ENCODE measurements at places on chromosomes 13 and 19.

GRCh38 chr19:39997638-39998216 lies 867 bp downstream of the ZNF546 start:
- no peak for DNase-seq

DNA sequence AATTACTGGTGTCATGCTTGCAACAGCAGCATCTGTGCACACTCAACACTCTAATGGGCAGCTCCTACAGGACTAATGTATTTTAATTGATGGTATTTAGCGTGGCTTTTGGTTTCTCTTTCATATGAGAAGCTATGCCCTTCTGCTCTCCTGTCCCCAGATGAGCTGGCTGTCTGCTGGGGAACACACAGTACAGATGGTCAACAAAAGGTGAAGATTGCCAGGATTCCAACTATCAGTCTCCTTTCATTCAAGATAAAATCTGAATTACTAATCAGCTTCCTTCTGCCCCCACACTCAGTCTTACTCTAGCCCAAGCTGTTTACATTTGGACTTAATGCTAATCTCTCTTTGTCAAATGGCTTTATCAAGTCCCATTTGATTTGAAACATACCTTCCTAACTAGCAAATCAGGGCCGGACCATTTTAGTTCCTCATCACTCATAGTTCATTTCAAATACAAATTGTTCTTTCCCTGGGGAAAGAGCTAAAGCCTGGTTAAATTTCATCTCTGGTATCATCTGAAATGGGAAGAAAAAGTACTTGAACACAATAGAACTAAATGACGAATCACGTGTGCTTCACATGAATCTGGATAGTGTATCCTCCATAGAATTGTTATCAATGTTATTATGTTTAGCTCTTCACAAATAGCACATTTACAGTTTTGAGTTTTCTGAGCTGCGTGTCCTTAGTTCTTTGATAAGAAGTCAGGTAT lies 988.0 kb downstream of the PCDH17 start:
- DNase-seq, result no peak

GRCh38 chr19:18419699-18420460 lies 682 bp downstream of the SSBP4 start:
- DNase-seq, result peak; percentile 41

- DNase-seq, result no peak
Observed at GRCh38 chr19:50406829-50407228, 11.9 kb upstream of the SPIB start.

DNA sequence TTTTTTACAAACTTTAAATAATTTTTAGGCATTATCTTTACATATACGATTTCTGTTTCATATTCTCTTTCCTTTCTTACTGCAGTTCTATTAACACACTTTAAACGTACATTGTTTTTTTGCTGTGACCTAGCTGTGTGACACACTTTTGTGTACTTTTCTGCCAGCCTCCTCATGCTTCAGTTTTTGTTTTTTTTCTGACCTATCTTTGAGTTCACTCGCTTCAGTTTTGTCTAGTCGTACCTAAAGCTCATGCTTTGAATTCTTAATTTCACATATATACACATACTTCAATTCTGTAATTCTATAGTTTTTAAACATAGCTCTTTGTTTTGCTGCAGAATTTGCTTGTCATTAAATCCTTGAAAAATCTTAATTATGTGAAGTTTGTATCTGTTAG lies 150.4 kb downstream of the PDS5B start:
- DNase-seq, result no peak

DNA sequence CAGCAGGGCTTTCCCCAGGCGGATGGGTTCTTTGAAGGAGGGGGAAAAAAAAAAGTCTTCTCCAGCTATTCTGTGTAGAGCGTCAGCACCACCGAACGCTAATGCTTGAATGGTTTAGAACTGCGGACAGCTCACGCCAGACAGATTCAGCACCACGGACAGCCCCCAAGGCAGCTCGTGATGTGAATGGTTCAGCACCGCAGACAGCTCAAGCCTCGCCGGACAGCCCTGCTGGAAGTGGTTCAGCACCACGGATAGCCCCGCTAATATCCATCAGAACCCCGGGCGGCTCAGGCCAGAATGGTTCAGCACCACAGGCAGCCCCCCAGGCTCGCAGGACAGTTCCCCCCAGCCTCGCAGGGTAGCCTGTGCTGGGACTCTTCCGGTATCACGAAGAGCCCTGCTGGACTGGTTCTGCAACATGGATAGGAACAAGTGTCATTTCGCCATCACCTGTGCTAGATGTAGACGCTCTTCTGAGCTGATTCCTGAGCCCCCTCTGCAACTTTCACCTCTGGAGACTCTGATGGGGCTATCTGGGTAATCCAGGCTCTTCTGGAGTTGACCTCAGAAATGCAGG lies 4.9 kb upstream of the SMIM17 start:
- no peak for DNase-seq

- DNase-seq, result no peak
Observed at GRCh38 chr13:109741966-109742365, 44.4 kb downstream of the IRS2 start.

DNA sequence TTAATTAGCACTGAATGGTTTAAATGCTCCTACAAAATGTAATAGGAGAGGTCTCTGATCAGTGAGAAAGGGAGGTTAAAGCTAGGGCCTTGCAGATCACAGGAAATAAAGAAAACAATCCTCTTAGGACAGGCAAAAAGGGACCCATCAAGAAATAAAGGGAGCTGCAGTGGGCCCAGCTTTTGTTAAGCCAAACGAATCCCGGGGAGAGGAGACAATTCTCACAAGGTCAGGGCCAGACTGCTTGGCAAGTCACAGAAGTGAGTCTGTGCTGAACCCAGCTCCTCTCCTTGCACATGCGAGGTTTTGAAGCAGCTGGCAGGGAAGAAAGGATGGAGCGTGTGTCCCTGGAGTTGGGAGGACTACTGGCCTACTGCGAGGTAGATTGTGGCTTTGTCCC lies 285.8 kb downstream of the COG6 start:
- no peak for DNase-seq

- no peak for DNase-seq
Observed at GRCh38 chr19:15373644-15374043, 5.9 kb downstream of the AKAP8 start.

DNA sequence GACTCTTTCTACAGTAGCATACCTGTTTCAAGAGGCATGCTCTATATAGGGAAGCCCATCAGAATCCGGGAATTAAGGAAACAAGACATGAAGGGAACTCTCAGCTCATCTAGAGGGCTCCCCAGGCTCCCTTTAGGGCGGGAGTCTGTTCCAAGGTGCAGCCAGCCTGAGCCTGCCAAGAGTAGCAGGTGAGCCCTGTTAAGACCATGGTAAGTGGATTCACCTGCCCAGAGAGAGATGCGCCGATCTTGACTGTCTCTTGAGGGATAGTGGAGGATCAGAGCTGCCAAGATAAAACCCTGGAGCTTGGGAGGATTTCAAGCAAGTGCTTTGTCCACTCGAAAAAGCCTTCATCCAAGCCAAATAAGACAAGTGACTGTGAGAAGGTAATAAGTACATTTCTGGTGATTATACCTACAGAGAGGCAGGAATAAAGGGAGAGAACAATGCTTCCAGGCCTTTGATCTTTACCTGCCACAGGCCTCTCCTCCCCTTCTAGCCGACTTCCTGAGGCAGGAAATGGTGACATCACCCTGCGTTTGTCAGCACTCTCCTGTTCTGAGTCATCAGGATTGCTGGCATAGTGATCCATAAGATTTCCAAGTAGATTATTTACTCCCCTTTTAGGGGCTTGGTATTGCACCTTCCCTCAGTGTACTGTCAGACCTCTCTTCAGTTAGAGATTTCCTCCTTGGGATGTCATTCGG lies 31.5 kb downstream of the KLF5 start:
- no peak for DNase-seq

DNA sequence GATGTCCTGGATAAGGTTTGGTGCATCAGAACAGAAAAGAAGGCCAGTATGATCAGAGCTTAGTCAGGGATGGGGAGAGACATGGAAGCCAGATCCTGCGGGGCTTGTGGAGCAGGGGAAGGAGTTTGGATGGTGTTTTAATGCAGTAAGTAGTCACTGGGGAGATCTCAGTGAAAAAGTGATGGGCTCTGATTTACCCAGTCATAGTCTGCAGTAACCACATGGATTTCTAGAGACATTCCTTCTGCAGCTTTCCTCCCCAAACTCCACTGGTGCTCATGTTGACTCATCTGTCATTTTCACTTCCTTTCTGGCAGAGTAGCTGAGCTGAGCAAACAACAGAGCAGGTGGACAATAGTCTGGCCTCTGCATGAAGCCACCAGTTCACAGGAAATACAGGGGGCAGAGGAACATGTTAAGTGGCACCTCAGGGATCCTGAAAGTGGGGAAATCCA lies 144.1 kb downstream of the DPF1 start:
- DNase-seq, result no peak

DNA sequence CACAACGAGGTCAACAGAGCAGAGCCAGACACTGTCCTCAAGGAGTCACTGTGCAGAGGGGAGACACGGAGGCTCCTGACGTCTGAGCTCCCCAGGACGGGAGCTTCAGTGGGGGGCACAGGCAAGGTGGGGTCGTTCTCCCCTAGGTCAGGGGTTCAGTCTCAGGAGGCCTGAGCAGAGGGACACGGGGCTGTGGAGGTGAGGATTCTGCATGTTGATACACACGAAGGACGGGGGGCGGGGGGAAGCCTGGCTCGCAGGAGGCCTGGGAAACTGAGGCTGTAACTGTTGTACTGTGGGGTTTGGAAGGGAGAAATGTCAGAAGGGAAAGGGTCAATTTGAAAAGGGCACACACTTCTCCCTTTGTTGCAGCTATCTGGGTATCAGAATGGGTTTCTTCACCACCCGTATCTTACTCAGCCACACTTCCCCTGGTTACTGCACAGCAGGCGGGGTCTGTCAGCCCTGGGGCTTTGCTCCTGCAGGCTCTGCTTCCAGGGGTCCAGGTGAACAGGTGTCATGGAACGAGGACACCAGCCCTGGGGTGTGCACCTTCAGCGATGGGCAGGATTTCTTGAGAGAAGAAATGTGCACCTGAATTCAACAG lies 748 bp upstream of the SIGLEC8 start:
- DNase-seq, result no peak

- DNase-seq, result no peak
Observed at GRCh38 chr13:75931116-75931515, 295.0 kb downstream of the LMO7 start.

DNA sequence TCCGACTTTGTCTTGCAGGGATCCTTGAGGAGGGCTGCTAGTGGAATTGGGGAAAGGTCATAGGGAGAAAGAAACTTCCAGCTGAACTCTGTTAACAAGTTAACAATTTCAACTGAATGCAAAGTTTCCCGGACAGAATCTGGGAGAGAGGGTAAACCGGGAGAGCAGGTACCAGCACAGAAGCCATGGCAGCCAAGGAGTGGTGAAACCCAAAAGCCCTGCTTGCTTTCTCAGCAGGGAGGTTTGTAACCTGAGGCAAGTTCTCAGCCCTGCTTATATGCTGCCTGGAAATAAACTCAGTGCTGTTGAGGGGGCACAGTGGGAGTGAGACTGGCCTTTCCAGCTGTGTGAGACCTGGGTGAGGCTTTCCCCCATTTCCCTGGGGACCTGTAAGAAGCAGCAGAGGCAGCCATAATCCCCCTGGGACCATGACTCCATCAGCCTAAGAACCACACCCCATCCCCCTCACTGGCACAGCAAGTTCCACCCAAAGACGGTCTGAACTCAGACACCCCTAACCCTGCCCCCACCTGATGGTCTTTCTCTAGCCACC lies 84.0 kb downstream of the SUCLA2 start:
- no peak for DNase-seq

DNA sequence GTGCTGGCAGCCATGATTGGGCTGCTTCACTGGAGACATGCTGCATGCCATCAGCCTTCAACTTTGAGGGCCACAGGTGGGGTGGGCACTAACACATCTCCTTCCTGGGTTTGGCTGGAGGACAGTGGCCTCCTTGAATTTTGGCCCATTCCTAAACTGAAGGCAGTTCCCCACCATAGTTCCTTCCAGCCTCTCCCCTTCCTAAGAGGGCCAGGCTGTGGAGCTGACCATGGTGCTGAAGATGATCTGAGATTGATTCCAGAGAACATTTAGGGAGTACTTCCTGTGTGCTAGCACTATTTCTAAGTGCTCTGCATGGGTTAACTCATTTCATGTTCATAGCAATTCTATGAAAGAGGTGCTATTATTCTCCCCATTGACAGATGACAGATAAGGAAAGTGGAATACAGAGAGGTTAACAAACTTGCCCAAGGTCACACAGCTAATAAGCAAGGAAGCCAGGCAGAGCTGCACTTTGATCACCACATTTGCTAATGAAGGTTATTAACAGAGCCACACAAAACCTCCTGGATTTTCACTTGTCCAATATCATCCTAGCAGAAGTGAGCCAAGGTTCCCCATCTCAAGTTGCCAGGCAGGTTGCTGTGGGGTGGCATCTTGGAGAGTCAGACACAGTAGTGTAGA lies 175.3 kb downstream of the ZIC5 start:
- no peak for DNase-seq

- DNase-seq, result no peak
Observed at GRCh38 chr13:71034018-71034417, 833.0 kb downstream of the DACH1 start.

DNA sequence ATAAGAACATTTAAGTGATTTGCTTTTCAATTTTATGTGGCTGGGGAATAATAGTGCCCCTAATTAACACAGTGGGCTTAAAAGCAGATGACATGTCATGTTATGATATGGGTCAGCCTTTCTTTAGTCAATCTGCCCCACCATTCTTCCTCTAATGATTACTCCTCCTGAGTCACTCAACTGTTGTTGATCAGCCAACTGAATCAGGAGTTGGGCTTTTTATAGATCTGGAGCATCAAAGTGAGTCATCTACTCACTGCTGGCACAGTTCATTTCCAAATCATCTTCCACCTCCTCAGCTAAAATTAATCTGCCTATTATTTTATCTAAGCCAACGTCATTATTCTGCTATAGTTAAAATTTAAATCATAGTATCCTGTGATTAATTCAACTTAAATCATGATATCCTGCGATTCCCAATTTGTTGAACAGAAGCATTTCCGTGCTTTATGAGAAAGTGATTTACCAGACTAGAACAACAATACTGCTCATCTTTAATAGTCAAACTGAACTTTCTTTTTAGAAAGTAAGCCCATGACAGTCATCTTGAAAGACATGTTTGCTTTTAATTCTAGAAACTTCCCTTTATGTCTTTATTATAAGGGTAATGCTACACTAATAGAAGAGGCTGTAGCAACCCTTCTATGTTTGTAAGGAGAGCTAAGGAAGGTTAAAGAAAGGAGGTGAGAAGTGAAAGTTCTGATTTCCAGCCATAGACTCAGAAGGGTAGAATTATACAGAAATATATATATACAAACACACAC lies 551.4 kb downstream of the TBC1D4 start:
- DNase-seq, result no peak

DNA sequence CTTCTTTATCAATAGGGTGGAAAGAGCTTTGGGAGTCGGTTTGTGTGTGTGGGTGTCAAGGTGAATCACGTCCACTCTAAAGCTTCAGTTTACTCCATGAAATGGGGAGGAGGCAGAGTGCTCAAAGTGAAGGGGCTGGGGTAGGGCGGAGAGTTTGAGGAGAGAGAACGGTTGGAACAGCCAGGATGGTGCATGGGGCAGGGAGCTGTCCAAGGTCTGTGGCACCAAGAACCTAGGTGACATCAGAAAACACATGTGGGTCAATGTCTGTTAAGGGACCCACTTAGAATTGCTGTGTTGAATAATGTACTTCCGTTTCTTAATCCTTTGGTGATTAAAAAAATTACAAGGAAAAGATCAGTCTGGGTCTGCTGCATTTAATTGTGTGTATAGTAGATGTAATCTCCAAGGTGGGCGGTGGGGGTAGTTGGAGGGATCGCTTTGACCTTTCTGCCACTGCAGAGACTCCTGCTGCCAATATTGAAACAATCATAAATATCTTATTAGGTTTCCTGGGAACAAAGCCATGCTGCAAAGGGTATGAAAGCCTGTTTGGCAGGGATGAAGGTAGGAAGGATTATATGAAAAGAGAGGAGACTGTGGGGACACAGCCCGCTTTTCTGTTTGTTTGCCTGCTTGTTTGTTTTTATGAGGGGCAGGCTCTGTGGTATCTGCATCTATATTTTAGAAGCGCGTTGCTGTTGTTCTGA lies 122.3 kb downstream of the ATP8A2 start:
- DNase-seq, result no peak
